Endodermal cell (in vitro differentiated cells): ENCODE measurements at places on chromosomes 12 and 14. TPM values are rescaled to one million over a fixed set of nuclear protein-coding genes. Genes with fewer than 3 reads are reported as not detected.

DNA sequence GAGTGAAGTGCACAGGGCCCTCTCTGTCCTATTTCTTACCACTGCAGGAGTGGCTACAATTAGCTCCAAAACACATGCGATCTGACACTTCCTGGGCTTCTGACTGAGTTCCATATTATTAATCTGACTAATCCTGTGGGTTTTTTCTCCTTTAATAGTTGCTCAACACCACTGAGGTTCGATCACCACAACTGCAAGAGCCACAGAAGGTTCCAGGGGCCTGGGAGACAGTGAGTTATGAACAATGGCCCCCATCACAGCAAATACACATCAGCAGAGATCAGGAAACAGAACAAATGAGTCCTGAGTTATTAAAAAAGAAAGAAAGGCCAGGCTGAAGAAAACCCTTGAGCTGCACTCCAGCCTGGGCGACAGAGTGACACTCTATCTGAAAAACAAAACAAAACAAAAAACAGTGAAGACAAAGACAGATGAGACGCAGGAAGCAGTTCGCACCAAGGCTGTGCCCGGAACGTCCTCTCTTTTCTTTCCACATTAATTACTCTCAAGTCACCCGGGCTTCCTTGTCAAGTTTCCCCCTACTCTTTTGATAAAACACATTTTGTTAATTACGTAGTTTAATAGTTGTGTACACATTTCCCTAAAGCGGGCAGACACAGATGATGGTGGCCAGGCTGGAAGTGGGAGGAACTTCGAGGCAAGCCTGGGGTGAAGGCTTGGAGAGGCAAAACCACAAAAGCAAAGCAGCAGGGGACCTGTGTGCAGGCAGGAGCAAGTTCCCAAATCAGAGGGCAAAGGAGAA is 42.7 kb downstream of the CDC42BPB start:
- no peak overlapping the region for H3K4me3 ChIP-seq
- no peaks in the 10 kb centered on the region for H3K27me3 ChIP-seq
- peaks cover 3% of the 10 kb centered on the region for H3K4me1 ChIP-seq
- H3K27ac ChIP-seq, result peak overlapping the region; percentile 95
- peaks cover 14% of the 10 kb centered on the region for H3K36me3 ChIP-seq

CLEC12A gene
- total RNA-seq, result not detected in 2 replicates

GRCh38 chr14:98168211-98168985 is 1103.6 kb downstream of the BCL11B start:
- H3K27me3 ChIP-seq, result no peaks in the 10 kb centered on the region
- no peak overlapping the region for H3K27ac ChIP-seq
- H3K36me3 ChIP-seq, result no peaks in the 10 kb centered on the region
- no peak overlapping the region for H3K4me3 ChIP-seq
- peaks cover 3% of the 10 kb centered on the region for H3K4me1 ChIP-seq
- DNase-seq, result no peak

PMEL gene
- 15.8 and 17.2 TPM in 2 replicates for total RNA-seq

- H3K27me3 ChIP-seq, result peaks cover 7% of the 10 kb centered on the region
- no peak overlapping the region for H3K27ac ChIP-seq
- no peaks in the 10 kb centered on the region for H3K4me1 ChIP-seq
Measured at GRCh38 chr12:53190108-53190729, 9.5 kb upstream of the CSAD start.

DNA sequence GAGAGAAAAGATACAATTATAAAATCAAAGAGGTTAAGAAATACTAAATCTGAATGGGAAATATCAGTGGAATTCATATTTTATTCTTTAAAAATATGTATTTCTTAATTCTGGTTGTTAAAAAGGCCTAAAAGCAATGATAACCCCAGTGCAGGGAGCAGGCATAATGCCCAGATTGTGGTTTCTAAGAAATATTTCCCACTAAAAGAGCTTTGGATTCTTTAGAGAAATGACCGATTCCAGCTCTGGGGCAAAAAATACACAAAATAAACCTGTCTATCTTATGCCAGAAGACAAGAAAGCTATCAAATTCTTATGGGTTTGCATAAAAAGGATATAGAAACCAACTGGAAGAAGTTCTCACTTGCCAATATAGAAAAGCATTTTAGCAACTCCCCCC is 71.6 kb downstream of the PDE6H start:
- H3K27me3 ChIP-seq, result no peaks in the 10 kb centered on the region
- H3K36me3 ChIP-seq, result no peaks in the 10 kb centered on the region
- no peak for DNase-seq
- H3K4me1 ChIP-seq, result no peaks in the 10 kb centered on the region
- H3K27ac ChIP-seq, result no peak overlapping the region

DNA sequence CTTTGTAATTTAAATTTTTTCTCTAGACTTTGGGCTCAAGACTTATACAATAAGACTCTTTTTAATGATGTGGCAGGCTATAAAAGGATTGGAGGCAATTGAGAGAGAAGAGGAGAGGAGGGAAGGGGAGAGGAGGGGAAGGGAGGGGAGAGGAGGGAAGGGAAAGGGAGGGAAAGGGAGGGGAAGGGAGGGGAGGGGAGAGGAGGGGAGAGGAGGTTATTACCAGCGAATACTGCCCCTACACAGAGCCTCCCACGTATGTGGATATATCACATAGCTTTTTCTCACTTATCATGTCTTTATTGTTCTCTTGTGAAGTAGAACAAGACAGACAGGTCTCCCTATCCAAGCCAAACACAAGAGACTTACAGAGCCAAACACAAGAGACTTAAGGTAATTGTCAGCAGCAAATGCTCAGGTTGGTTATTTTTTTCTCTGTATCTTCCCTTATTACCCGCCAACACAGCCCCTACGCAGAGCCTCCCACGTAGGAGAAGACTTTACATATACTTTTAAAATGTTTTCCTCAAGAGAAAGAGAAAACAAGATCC is 63.1 kb downstream of the DRAM1 start:
- peaks cover 16% of the 10 kb centered on the region for H3K4me1 ChIP-seq
- H3K27me3 ChIP-seq, result no peaks in the 10 kb centered on the region
- no peak overlapping the region for H3K27ac ChIP-seq

- no peak overlapping the region for H3K27ac ChIP-seq
- H3K4me3 ChIP-seq, result no peak overlapping the region
- no peaks in the 10 kb centered on the region for H3K27me3 ChIP-seq
- no peaks in the 10 kb centered on the region for H3K36me3 ChIP-seq
Measured at GRCh38 chr12:70849265-70849960, 71.1 kb downstream of the PTPRR start.

BHLHE41 gene
- 0.11 to 38.4 TPM (median 0.46 TPM) in 3 replicates for total RNA-seq

DNA sequence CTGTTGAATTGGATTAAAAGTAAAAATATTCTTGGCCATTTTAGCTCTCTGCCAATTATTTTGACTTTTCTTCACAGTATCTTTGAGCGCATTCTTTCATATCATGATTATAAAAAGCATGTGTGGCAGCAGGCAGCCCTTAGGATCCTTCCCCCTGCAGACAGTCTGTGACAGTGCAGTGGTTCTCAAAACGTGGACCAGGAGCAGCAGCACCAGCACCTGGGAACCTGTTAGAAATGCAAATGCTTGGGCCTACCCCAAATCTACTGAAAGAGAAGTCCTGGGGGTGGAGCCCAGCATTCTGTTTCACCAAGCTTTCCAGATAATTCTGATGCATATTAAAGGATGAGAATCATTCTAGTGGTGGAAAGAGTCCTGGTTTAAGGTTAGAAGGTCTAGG is 155.6 kb downstream of the MON2 start:
- H3K4me3 ChIP-seq, result no peak overlapping the region
- H3K27ac ChIP-seq, result no peak overlapping the region
- no peaks in the 10 kb centered on the region for H3K27me3 ChIP-seq
- DNase-seq, result peak; percentile 69
- no peaks in the 10 kb centered on the region for H3K36me3 ChIP-seq

- H3K36me3 ChIP-seq, result no peaks in the 10 kb centered on the region
- H3K4me3 ChIP-seq, result no peak overlapping the region
- H3K27ac ChIP-seq, result no peak overlapping the region
- no peaks in the 10 kb centered on the region for H3K27me3 ChIP-seq
Measured at GRCh38 chr14:22131749-22132476, 457.1 kb downstream of the DAD1 start.

- peaks cover 8% of the 10 kb centered on the region for H3K36me3 ChIP-seq
- DNase-seq, result peak; percentile 80
- H3K27me3 ChIP-seq, result no peaks in the 10 kb centered on the region
Measured at GRCh38 chr12:62466018-62466593, 520 bp upstream of the MON2 start.

PTPRR gene
- 0.40 and 0.43 TPM in 2 replicates for total RNA-seq
